ENCODE measurements at places on chromosomes 2 and 18. TPM values are rescaled to one million over a fixed set of nuclear protein-coding genes. Genes with fewer than 3 reads are reported as not detected.

The BCL11A gene
- total RNA-seq = 0.03 TPM

The MYCN gene
- total RNA-seq = 3.7 TPM

DNA sequence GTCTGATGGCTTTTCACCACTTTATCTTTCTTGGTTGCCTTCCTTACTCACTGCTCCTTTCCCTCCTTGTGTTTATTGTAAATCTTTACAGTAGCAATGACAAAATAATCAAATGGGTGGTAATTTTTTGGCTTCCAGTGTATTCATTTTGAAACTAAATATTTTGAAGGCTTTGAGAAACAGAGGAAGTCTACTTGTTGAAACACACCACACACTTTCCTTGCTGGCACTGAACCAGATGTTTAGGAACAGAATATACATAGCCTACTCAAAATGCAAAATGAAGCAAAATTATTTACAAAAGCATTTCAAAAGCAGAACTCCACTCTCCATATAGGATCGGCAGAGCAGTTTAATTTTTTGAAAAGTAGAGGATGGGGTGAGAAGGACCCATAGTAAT is 189.8 kb downstream of the LTBP1 start:
- DNase-seq = no peak

The OSBPL1A gene
- 34.6 TPM for total RNA-seq

GRCh38 chr2:47373747-47374146 is 29.2 kb upstream of the MSH2 start:
- no peak for DNase-seq

- peak; percentile 97 for DNase-seq
These were observed 8.7 kb downstream of the TMEM198 start for GRCh38 chr2:219552382-219553167.

DNA sequence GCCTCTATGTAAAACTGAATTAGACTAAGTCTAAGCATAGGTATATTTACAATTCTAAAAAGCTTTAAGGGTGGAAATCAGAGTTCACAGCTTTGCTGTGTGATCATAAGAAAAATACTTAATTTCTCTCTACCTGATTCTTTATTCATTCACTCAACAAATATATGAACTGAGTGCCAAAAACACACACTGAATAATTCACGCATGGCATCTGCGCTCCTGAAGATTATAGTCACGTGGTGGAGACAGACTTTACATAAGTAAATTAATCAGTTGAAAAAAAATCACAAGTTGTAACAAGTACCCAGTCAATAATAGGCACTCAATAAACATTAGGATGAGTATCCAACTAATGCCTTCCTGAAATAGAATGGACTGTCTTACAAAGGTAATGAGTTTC is 351.6 kb downstream of the METTL4 start:
- DNase-seq = no peak

GRCh38 chr2:44972771-44973535 is 31.5 kb downstream of the SIX3 start:
- DNase-seq = no peak

The DES gene
- total RNA-seq = not detected

The CAMKMT gene
- total RNA-seq = 11.6 TPM

DNA sequence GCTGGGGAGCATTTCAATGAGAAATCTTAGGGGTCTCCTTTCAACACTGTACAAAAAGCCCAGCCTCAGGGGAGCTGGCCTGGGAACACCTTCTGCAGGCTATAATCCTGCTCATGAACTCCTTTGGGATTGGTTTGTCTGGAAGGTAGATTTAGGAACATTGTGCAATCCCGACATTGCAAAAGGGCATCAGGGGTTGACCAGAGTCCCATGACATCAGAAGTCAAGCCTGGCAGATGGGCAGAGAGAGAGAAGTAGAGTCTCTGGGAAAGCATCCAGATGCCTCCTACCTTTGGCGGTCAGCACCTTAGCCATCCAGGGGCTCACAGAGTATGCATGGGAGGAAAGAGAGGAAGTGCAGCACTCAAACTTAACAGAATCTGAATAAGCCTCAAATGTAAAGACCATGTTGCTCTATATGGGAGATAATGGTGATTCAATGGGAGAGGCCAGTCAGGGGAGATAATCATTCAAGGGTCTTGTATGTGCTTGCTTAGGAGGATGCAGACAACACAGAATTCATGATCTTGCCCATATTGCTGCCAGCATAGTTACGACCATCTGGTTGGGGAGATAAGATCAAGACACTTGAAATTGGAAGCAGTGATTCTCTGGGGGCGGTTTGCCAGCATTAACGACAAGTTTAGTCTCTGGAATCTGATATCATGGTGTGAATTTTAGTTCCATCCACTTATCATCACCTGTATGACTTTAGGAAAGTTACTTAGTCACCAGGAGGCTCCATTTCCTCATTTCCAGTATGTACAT is 58.3 kb upstream of the UPP2 start:
- DNase-seq = no peak

The CHRNG gene
- not detected for total RNA-seq

DNA sequence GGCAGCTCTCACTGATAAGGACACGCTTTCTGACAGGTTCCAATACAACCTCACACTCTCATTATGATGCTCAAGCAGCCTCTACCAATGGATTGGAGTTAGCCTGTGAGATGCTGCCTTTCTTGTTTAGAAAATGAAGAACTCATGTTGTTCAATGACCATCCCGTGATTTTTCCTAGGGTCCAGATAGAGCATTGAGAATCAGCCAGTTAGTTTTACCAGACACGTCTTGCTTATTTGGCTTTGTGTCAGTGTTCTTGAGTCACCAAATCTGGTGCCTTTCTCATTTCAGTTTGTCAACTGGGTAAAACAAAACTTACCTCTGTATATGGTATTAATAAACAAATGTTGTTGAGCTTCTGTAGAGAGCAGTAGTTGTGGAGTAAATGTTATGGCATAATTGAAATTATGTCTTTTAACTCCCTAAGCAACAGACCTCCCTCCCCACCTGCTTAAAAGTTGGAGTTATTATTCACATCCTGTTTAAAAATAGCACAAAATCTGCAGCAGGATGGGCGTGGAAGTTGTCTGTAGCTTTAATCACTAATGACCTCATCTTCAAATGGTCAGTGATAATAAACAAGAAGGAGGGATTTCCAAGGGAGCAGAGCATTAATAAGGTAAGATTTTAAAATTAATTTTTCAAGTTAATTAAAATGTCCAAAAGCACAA is 167.3 kb downstream of the HRH4 start:
- no peak for DNase-seq

DNA sequence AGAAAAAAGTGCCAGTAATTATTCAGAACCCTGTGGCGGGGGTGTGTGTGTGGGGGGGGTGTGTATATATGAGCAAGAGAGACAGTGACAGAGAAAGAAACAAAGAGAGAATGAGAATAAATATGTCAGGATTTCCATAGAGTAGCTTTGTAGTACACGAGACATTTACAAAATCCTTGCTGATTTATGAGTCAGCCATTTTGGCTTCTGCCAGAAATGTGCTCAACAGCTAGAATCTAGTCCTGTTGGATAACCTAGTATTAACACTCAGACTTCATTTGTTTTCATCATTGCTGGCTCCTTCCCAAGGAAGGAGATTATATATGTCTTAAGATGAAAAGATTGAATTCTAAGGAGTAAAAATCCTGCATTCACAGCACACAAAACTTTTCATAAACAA is 140.5 kb upstream of the HNRNPA3 start:
- DNase-seq = no peak

- DNase-seq = peak; percentile 38
These were observed 1.6 kb downstream of the CAVIN2 start for GRCh38 chr2:191845248-191845715.

DNA sequence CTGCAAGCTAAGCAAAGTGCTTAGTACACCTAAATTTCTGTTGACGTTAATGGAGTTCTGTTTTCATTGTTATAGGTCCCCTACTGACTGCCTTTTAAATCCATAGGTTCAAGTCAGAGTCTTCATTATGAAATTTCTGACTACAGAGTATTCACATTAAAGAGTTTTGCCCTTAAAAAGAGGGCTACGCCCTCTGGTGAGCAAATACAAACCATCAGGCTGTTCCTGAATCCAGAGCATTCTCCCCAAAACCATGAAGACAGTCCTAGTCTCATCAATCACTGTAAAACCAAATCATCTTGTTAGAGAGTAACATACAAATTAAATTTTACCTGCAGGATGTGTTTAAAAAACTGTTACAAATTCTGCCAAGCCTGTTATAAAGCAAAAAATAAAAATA is 1091.7 kb downstream of the TDRD15 start:
- DNase-seq = no peak

GRCh38 chr2:182477774-182478173 is 50.9 kb upstream of the PDE1A start:
- no peak for DNase-seq
